ENCODE measurements at places on chromosomes 11 and 22.
A peak's percentile ranks its signal among the peaks of the same experiment; 100 is the strongest.

GRCh38 chr11:65401073-65401802 lies 14.8 kb downstream of the FRMD8 start:
- peak; percentile 42 for DNase-seq

GRCh38 chr11:76252631-76253070 lies 46.3 kb upstream of the WNT11 start:
- DNase-seq = no peak

- DNase-seq = no peak
Observed at GRCh38 chr11:19812096-19812495, 99.5 kb downstream of the NAV2 start.

- no peak for DNase-seq
Observed at GRCh38 chr11:72203163-72203562, 11.2 kb downstream of the FOLR1 start.

GRCh38 chr11:34397120-34397519 lies 39.3 kb upstream of the ABTB2 start:
- no peak for DNase-seq

GRCh38 chr11:118916842-118917388 lies 8.8 kb downstream of the BCL9L start:
- DNase-seq = no peak

- DNase-seq = no peak
Observed at GRCh38 chr22:27045103-27045947, 387.9 kb downstream of the MIAT start.

DNA sequence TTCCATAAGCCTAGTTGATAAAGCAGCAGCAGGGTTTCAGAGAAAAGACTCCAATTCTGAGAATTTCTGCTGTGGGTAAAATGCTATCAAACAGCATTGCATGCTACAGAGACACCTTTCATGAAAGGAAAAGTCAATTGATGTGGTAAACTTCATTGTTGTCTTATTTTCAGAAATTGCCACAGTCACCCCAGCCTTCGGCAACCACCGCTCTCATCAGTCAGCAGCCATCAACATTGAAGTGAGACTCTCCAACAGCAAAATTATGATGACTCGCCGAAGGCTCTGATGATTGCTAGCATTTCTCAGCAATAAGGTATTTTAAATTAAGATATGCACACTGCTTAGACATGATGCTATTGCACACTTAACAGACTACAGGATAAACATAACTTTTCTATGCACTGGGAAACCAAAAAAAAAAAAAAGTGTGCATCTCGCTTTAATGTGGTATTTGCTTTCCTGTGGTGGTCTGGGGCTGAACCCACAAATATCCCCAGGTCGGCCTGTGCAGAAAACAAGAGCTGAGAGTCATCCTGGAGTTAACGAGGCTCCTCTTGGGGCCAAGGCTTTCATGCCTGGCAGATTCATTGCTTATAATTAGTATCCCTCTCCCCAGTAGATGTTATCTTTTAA lies 192.1 kb downstream of the CTTN start:
- DNase-seq = no peak

GRCh38 chr22:36288571-36289405 lies 35.9 kb downstream of the APOL1 start:
- DNase-seq = no peak

- DNase-seq = no peak
Observed at GRCh38 chr11:94028436-94028835, 7.3 kb downstream of the HEPHL1 start.

- DNase-seq = no peak
Observed at GRCh38 chr22:25084405-25085107, 115.1 kb upstream of the CRYBB3 start.

DNA sequence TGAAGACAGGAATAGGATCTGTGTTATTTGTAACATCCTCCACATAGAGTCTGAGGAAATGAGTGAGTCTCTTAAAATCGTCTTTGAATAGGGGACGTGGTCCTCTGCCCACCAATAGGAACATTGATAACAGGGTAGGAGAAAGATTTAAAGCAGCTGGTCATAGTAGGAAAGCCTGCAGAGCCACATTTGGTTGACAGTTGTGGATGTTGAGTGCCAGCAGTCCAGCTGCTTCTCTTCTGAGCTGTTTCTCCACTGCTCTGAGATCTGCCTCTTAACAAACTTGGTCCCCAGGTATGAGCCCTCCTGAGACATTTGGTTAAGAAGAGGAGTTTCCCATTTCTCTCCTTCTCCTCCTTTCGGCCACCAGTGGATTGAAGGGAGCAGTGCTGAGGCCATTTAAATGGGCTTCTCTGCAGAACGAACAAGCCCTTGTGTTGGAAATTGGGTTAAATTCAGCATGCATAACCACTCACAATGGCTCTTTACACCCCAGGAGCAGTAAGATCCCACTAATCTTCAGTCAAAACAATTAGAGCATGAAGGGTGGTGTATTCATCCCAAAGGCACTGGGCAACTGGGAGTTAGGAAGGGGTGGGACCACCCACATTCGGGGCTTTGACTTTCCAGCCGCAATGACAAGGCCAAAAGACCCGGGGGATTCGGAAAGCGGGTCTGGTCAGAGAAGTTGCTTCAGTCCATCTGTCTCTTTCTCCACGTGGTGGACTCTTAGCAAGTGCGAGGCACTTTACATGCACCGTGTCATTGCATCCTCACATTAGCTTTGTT lies 32.3 kb downstream of the MIAT start:
- peak; percentile 37 for DNase-seq

GRCh38 chr11:60428517-60428916 lies 855 bp upstream of the MS4A5 start:
- DNase-seq = no peak

DNA sequence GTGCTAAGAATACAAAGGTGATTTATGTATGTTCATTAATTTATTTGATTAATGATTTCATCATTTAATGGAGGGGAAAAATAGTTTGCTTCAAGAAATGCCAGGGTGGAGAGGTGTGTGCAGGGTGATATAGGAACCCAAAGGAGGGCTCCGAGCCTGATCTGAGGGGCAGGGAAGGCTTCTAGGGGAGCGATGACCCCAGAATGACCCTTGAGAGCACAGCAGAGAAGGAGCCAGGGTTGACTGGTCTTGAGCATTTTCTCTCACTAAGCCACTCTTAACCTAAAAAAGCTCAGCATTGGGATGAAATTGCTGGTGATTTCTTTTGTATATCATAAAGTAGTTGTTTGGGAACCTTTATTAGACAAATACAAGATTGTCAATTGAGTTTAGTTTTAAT lies 35.1 kb downstream of the HIPK3 start:
- DNase-seq = no peak

DNA sequence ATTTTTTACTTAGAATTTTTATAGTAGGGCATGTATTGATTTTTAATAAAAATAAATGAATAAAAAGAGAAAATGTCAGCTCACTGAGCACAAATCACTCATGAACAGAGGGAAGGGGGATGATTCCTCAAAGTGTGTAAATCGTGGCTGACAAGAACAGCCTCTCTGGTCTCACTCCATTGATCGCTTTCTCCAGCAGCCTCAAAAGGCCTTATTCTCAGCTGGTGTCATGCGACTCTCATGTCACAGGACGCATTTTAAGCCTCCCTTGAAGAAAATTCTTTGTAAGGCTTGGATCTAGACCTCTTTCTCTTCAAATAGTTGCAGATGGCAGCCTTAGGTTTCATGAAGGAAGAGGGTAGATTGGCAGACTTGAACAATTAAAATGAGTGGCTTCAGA lies 33.9 kb upstream of the SLC5A12 start:
- DNase-seq = no peak

DNA sequence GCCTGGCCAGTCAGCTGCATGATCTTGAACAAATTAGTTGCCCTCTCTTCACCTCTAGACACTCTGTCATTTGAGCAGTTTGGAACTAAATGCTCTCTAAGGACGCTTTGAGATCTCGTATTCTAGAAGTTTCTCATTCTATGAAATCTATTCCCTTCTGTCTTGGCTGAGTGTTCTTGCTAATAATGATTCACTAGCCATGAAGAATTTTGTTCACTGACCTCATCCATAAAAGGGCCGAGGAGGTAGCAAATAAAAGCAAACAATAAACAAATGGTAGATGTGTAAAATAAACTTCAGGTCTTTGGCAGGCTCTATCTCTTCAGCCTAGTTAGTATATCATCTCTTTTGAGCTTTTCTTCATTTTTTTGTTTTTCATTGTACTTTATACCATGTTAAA lies 76.6 kb downstream of the USP35 start:
- DNase-seq = no peak

DNA sequence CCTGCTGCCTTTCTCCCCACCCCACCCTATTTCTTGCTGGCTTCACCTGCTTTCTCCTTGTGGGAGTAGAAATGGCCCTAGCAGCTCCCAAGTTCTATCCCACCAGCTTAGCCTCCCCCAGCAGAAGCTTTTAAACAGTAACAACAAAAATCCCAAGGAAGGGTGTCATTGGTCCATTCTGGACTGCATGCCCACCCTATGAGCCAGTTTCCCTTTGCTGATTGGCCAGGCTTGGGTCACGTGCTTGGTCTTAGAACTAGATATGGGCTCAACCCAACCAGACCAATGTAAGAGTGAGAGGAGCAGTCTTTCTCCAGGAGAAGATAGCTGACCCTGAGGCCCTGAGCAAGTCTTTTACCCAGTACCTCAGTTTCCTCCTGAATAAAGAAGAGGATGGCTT lies 2.3 kb downstream of the MTFP1 start:
- no peak for DNase-seq

DNA sequence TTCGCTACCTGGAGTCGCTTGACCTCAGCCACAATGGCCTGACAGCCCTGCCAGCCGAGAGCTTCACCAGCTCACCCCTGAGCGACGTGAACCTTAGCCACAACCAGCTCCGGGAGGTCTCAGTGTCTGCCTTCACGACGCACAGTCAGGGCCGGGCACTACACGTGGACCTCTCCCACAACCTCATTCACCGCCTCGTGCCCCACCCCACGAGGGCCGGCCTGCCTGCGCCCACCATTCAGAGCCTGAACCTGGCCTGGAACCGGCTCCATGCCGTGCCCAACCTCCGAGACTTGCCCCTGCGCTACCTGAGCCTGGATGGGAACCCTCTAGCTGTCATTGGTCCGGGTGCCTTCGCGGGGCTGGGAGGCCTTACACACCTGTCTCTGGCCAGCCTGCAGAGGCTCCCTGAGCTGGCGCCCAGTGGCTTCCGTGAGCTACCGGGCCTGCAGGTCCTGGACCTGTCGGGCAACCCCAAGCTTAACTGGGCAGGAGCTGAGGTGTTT lies 12.8 kb downstream of the TSKU start:
- DNase-seq = peak; percentile 2

DNA sequence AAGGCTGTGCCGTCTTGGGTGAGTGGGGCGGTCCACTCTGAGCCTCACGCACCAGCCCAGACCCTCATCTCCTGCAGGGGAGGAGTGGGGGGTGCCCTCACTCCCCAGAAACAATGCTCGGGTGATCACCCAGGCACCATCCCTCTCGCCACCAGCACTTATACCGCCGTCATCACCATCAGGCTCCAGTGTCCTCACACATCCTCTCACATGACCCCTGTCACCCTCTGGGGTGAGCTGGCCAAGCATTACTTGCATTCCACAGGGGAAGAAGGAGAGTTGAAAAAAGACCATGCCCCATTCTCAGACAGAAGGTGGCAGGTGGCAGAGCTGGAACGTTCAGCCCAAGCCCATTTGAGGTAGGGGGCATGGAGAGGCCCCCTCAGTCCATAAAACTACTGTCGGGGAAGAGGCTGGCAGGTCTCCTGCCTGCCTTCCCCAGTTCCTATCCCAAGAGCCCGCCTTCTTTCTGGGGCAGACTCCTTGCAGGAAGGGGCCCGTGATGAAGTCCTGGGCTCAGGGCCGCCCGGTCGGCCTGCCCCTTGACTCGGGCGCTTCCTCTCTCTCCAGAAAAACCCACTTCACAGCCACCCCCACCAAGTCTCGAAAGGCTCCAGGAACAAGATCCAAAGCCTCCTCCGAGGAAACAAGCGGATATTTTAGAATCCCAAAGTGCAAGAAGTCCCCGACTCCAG lies 153.3 kb downstream of the DSCAML1 start:
- DNase-seq = no peak

- no peak for DNase-seq
Observed at GRCh38 chr22:19930551-19931486, 10.8 kb upstream of the COMT start.

- no peak for DNase-seq
Observed at GRCh38 chr11:83409476-83409875, 123.3 kb upstream of the CCDC90B start.

GRCh38 chr11:126229858-126230540 lies 18.4 kb downstream of the FAM118B start:
- no peak for DNase-seq

DNA sequence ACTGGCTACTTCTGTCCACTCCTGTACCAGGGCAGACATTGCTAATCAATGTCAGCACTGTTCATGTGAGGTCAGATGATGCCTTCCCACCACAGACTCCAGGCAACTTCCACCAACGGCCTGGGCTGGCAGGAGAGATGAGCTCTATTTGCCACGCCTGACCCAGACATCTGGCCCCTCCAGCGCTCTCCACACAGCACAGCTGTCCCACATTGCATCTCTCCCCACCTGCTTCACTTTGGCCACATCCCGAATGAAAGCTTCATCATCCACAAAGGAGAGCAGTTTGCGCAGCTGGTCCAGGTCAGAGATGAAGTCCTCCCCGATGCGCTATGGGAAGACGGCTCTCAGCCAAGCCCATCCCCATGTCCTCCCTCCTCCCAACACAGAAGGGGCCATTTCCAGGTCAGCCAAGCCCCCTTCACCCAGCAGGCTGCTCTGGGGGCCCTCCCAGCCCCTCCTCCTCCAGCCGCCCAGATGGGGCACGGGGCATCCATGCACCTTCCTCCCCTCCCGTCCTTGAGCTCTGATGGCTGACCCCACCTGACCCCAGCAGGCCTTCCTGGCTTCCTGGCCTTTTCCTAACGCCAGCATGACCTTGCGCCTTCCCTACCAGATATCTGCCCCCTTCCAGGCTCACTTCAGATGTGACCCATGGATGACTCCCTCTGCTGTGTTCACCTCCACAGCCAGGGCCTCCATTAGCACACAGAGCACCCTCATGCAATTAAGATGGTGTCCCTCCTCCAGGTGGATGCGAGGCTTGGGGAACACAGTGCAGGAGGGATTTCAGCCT lies 7.4 kb downstream of the PYGM start:
- DNase-seq = no peak

DNA sequence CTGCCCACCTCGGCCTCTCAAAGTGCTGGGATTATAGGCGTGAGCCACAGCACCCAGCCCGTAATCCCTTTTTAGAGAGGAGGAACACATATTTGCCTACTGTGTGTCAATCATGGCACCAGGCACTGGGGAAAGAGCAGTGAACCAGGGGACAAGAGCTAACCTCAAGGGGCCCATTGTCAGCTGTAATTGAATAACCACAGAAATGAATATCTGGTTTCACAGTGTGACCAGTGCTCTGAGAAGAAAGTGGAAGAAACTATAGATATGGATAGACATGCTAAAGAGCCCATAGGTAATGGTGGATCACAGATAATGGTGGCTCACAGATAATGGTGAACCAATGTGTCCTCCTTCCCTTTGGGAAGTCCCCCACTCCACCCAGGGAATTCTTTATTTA lies 8.6 kb upstream of the KCTD14 start:
- no peak for DNase-seq

- no peak for DNase-seq
Observed at GRCh38 chr11:114166897-114167323, 107.4 kb downstream of the ZBTB16 start.

GRCh38 chr11:123429913-123430720 lies at the start of gene GRAMD1B:
TSS of gene GRAMD1B (plus strand) at chr11:123430269. CDS start at chr11:123430793, 524 bp downstream.
- peak; percentile 85 for DNase-seq

- peak; percentile 48 for DNase-seq
Observed at GRCh38 chr22:37657590-37658132, 862 bp upstream of the PDXP start.

Data from iPS-NIHi11 (cell line).